ENCODE measurements at places on chromosomes 6 and 20.
A peak's percentile ranks its signal among the peaks of the same experiment; 100 is the strongest.

DNA sequence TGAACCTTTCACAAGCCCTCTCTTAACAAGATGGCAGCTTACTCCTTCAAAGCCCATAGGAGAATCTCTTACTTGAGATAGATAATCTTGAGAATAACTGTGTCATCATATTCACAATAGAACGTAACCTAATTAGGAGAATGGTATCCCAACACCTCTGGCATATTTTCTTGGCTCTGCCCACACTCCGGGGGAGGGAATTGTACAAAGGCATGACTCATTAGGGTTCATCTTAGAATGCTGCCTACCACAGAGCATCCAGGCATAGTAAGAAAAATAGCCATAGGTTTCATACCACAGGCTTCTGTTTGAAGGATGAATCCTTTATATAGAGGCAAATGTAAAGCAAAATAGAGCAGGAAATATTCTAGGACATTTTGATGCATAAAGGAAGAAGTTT lies 1100.6 kb upstream of the CITED2 start:
- no peak overlapping the region for H3K27ac ChIP-seq
- H3K4me3 ChIP-seq, result no peak overlapping the region
- H3K27me3 ChIP-seq, result no peaks in the 10 kb centered on the region
- DNase-seq, result no peak
- H3K36me3 ChIP-seq, result no peaks in the 10 kb centered on the region

DNA sequence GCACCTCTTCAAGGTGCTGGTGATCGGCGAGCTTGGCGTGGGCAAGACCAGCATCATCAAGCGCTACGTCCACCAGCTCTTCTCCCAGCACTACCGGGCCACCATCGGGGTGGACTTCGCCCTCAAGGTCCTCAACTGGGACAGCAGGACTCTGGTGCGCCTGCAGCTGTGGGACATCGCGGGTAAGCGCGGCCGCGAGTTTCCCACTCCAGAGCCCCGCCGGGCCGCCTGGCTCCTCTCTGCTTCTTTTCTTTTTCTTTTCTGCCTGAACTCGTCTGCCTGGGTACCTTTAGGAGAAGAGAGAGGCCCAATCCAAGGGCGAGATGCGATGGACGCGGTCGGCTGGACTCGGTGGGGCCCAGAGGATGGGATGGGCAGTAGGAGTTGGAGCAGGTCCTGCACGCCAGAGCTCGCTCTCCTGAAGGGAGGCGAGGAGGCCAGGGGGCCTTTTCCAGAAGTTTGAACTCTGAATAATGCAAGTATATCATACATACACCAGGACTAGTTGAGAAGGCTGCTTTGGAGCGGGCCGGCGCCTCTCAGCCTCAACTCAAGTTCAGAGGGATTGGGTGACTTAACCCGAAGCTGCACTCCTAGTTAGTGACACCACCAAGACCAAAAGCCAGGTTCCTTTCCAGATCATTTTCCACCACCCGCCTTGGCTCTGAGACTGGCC lies 445 bp downstream of the RAB32 start:
- H3K27me3 ChIP-seq, result no peaks in the 10 kb centered on the region
- H3K27ac ChIP-seq, result no peak overlapping the region
- peak; percentile 60 for DNase-seq
- H3K4me1 ChIP-seq, result peaks cover 25% of the 10 kb centered on the region

- no peaks in the 10 kb centered on the region for H3K27me3 ChIP-seq
- DNase-seq, result no peak
- H3K4me3 ChIP-seq, result no peak overlapping the region
- no peak overlapping the region for H3K27ac ChIP-seq
Measured at GRCh38 chr20:49585585-49586245, 17.8 kb upstream of the PTGIS start.

DNA sequence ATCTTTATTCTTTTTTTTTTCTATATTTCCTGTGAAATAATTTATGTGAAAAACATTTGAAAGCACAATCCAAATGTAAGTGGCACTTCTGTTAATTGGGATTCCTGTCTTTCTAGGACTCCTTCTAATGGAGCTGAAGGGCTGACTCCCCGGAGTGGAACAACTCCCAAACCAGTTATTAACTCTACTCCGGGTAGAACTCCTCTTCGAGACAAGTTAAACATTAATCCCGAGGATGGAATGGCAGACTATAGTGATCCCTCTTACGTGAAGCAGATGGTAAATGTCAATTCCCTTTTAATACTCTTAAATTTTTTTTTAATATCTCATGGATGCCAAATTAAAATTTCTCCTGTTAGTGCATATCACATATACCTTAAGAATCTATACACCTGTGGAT lies 35.0 kb downstream of the CDC5L start:
- H3K4me3 ChIP-seq, result no peak overlapping the region
- peaks cover 56% of the 10 kb centered on the region for H3K36me3 ChIP-seq
- 0 out of 2 replicates have a peak, but pooled peaks cover 6% of the 10 kb centered on the region for H3K4me1 ChIP-seq

- H3K36me3 ChIP-seq, result no peaks in the 10 kb centered on the region
- H3K27ac ChIP-seq, result no peak overlapping the region
- no peaks in the 10 kb centered on the region for H3K27me3 ChIP-seq
- H3K4me3 ChIP-seq, result no peak overlapping the region
Measured at GRCh38 chr6:161922631-161923119, 648.8 kb upstream of the AGPAT4 start.

- no peaks in the 10 kb centered on the region for H3K27me3 ChIP-seq
- peak; percentile 80 for DNase-seq
- no peak overlapping the region for H3K27ac ChIP-seq
- 0 out of 2 replicates have a peak, but pooled peaks cover 2% of the 10 kb centered on the region for H3K4me1 ChIP-seq
Measured at GRCh38 chr6:19988555-19988954, 151.4 kb downstream of the ID4 start.

- H3K4me1 ChIP-seq, result 0 out of 2 replicates have a peak, but pooled peaks cover 4% of the 10 kb centered on the region
- no peak overlapping the region for H3K27ac ChIP-seq
- H3K27me3 ChIP-seq, result no peaks in the 10 kb centered on the region
- no peaks in the 10 kb centered on the region for H3K36me3 ChIP-seq
Measured at GRCh38 chr20:46694484-46694883, 5.2 kb upstream of the TP53RK start.

DNA sequence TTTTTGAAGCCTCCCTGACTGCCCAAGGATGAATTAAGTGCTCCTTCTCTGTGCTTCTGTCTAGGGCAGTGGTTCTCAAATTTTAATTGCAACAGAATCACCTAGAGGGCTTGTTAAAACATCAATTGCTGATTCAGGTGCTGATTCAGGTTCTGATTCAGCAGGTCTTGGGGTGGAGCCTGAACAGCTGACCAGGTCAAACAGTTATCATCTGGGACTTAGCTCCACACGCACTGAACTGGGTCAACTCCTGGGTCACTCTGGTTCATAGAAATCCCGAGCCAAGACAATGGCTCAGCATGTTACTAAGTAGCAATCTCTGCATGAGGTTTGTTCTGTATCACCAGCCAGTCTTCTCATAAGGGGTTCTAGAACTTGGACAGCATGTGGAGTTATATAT lies 192.3 kb downstream of the GJA1 start:
- H3K36me3 ChIP-seq, result peaks cover 49% of the 10 kb centered on the region
- H3K4me3 ChIP-seq, result no peak overlapping the region
- no peak overlapping the region for H3K27ac ChIP-seq
- DNase-seq, result no peak
- H3K4me1 ChIP-seq, result no peaks in the 10 kb centered on the region

- no peak overlapping the region for H3K27ac ChIP-seq
- no peaks in the 10 kb centered on the region for H3K27me3 ChIP-seq
- no peaks in the 10 kb centered on the region for H3K4me1 ChIP-seq
- H3K4me3 ChIP-seq, result no peak overlapping the region
- peaks cover 3% of the 10 kb centered on the region for H3K36me3 ChIP-seq
Measured at GRCh38 chr20:48962421-48962820, 40.9 kb downstream of the ARFGEF2 start.

DNA sequence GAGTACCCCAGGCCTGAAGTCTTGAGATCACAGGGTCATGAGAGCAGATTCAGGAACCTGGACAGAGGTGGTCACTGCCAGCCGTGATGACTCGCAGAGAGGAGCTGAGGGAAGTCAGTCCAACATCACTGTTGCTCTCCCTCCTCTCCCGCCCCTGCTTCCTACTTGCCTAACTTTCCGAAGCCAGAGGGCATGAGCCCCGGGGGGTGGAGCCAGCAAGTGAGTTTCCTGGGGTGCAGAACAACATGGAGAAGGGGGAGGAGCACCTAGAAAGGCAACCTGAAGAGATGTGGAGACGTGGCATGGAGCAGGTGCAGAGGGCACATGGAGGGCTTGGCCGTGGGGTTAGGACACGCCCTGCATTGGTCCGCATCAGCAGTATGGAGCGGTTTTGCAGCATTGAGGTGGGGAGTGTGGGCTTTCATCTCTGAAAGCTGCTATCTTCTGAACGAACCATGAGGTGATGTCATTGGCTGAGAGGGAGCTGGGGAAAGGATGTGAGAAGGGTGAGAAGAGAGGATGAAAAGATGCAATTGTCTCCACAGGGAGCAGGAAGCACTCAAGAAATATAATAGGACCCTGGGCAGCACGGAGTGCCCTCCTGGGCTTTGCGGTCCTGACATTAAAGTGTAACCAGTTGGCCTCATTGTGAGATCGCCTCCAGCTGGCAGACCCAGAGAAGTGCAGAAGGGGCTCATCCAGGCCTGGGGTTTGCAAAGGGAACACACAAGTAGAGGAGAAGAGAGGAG lies 25.0 kb downstream of the GDAP1L1 start:
- no peaks in the 10 kb centered on the region for H3K36me3 ChIP-seq
- H3K4me1 ChIP-seq, result peaks cover 4% of the 10 kb centered on the region
- H3K27ac ChIP-seq, result no peak overlapping the region

- H3K27ac ChIP-seq, result no peak overlapping the region
- DNase-seq, result no peak
- peaks cover 10% of the 10 kb centered on the region for H3K27me3 ChIP-seq
- peaks cover 14% of the 10 kb centered on the region for H3K4me1 ChIP-seq
Measured at GRCh38 chr20:2004171-2004570, 10.3 kb upstream of the PDYN start.

DNA sequence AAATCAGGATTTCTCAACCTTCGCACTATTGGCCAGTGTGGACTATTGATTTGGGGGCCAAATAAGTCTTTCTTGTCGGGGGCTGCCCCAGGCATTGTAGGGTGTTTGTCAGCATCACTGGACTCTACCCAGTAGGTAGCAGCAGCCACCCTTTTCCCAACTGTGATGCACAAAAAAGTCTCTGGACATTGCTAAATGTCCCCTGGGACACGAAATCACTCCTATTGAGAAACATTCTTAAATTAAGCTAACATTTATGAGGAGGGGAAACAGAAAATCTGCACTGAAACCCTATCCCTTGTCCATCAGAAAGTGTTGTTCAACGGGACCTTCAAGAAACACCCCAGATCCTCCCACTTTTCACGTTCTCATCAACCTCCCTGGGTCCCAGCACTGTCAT lies 54.2 kb downstream of the NFATC2 start:
- H3K27ac ChIP-seq, result no peak overlapping the region
- H3K4me3 ChIP-seq, result no peak overlapping the region
- H3K36me3 ChIP-seq, result no peaks in the 10 kb centered on the region

DNA sequence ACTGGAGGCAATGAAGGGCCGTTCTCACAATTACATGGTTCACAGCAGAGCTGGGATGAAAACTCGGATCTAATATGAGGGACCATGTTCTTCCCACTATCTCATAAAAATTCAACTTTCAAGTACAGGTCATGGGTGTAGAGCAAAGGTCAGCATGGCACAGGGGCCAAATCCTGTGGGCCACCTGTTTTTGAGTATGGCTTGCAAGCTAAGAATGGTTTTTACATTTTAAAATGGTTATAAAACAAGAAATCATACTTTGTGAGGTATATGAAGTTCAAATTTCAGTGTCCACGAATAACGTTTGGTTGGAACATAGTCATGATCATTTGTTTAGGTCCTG lies 4.6 kb downstream of the MAP3K5 start:
- DNase-seq, result no peak
- H3K27me3 ChIP-seq, result peaks cover 36% of the 10 kb centered on the region
- H3K4me3 ChIP-seq, result no peak overlapping the region
- H3K27ac ChIP-seq, result no peak overlapping the region

DNA sequence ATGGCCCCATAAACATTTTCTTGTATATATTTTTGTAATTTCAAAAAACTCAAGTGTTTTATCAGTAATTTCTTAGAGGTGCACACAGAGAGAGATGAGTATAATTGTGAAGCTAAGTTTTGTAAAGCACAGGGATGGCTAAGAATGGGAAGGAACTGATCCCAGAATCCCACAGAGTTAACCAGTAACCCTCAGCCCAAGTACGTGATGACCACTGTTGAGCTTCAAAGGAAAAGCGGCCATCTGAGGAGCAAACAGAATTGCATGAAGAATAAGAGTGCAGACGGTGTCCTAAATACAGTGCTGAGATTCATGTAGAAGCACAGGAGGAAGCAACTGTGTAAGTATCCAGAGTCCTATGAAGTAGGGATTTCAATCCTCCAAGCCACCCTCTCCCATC lies 28.1 kb upstream of the HLA-C start:
- no peaks in the 10 kb centered on the region for H3K36me3 ChIP-seq
- H3K4me1 ChIP-seq, result no peaks in the 10 kb centered on the region
- H3K4me3 ChIP-seq, result no peak overlapping the region
- no peak for DNase-seq
- no peaks in the 10 kb centered on the region for H3K27me3 ChIP-seq

DNA sequence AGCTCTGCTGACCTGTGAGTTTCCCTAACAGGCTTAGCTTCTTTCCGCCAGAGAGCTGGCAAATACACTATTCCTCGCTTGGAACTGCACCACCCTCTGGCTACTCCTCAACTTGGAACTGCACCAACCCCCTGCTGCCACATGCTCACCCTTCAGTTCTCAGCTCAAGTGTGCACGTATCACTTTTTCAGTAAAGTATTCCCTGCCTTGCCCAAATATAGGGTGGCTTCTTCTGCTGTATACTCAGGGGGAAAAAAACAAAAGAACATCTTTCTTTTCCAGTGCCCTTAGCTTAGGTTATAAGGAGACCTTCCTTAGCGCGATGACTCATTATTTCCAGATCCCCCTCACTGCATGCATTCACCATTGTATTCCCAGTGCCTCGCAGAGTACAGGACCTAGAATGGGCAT lies 21.2 kb downstream of the GNAS-AS1 start:
- H3K27me3 ChIP-seq, result no peaks in the 10 kb centered on the region
- DNase-seq, result no peak
- H3K27ac ChIP-seq, result no peak overlapping the region
- no peak overlapping the region for H3K4me3 ChIP-seq
- H3K36me3 ChIP-seq, result peaks cover 19% of the 10 kb centered on the region

DNA sequence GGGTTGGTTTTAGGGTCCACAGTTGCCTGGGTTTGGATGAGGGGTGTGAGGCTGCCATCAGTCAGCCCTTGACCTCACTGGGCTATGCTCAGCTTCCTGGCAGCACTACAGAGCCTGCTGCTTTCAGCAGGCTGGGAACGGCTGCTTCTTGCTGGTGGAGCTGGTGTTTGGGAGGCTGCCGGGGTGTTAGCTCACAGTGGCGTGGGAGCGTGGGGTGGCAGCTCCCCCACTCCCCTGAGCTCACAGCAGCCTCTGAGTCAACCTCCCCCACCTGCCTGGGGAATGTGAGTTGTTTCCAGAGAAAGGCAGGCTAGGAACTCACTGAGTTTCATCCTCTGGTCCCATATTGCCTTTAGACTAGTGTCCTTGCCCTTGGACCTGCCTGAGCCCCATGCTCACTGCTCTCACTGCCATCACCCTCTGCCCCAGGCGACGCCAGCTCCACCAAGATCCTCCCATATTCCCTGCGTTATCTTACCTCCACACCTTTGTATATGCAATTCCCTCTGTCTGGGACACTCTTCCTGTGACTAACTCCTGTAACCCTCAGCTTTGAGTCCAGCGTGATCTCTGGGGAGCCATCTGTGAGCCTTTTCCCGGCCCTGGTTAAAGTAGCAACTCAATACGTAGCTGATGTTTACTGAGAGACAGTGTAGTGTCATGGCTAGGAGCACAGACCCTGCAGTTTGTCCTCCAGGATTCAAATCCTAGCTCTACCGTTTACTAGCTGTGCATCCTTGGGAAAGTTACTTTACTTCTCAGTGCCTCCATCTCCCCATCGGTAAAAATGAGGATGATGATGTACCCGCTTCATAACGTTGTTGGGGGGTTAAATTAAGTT lies 34.8 kb downstream of the PPP1R16B start:
- no peaks in the 10 kb centered on the region for H3K27me3 ChIP-seq
- no peaks in the 10 kb centered on the region for H3K36me3 ChIP-seq
- peaks cover 10% of the 10 kb centered on the region for H3K4me1 ChIP-seq
- no peak overlapping the region for H3K4me3 ChIP-seq
- H3K27ac ChIP-seq, result no peak overlapping the region
- DNase-seq, result no peak
